ENCODE measurements at places on chromosomes 1 and 21.

GRCh38 chr1:161491472-161491871, 13.8 kb upstream of the FCGR2A start:
- DNase-seq, result no peak

GRCh38 chr1:225146478-225146877, 217.0 kb downstream of the DNAH14 start:
- no peak for DNase-seq

- no peak for DNase-seq
Measured at GRCh38 chr1:52096216-52096615, 40.1 kb downstream of the BTF3L4 start.

GRCh38 chr1:47569681-47570470, 132.0 kb downstream of the FOXD2 start:
- no peak for DNase-seq

DNA sequence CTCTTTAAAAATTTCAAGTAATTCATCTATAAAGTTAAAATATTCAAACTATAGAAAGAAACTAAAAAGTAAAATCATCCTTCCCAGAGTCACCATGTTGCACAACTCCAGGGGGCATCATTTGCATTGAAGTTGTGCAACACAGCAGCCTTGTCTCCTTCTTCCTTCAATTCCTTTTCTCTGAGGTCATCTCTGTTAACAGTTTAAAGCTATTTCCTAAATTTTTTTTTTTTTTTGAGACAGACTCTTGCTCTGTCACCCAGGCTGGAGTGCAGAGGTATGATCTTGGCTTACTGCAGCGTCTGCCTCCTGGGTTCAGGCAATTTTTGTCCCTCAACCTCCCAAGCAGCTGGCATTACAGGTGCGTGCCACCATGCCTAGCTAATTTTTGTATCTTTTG, 7.1 kb downstream of the RHBG start:
- no peak for DNase-seq

- no peak for DNase-seq
Measured at GRCh38 chr1:100657876-100658715, 61.4 kb upstream of the VCAM1 start.

All from T-helper 17 cell (primary cell).